ENCODE measurements at places on chromosomes 6 and 20.
A peak's percentile ranks its signal among the peaks of the same experiment; 100 is the strongest.

GRCh38 chr6:30219244-30219643 lies 6.0 kb upstream of the TRIM26 start:
- DNase-seq, result peak; percentile 50

GRCh38 chr6:36616893-36617521 lies 22.8 kb downstream of the SRSF3 start:
- no peak for DNase-seq

- DNase-seq, result no peak
Observed at GRCh38 chr20:62577490-62577836, 64.8 kb upstream of the SLCO4A1 start.

- no peak for DNase-seq
Observed at GRCh38 chr6:17405944-17406245, 12.5 kb downstream of the CAP2 start.

- DNase-seq, result no peak
Observed at GRCh38 chr6:128740951-128741350, 142.0 kb upstream of the LAMA2 start.

GRCh38 chr6:27541212-27541932 lies 68.5 kb upstream of the ZNF184 start:
- no peak for DNase-seq

DNA sequence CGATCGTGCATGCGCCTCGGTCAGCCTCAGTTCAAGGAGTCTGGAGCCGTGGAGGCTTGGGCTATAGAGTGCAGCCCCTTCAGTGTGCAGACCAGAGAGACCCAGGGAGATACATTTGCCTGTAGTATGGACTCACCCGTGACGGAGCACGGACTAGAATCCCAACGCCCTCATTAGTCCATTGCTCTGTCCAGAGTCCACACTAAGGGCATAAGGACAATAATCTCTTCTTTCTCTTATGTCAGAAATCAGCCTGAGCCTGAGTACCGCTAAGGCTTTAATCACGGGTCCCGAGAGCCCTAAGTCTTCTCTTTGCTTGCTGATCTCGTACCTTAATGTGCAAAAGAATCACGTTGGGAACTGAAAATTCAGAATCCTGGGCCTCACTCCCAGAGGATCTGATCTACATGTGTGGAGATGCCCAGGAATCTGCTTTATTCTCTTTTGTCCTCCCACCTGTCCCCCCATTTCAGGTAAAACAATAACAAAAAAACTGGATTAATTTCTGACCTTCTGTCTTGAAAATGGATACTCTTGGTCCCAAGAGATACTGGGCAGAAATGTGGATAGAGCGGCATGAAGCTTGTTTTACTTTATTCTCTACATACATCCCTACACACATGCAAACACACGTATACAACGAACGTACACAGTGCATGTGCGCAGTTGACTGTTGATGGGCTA lies 671 bp downstream of the BPHL start:
- DNase-seq, result no peak

DNA sequence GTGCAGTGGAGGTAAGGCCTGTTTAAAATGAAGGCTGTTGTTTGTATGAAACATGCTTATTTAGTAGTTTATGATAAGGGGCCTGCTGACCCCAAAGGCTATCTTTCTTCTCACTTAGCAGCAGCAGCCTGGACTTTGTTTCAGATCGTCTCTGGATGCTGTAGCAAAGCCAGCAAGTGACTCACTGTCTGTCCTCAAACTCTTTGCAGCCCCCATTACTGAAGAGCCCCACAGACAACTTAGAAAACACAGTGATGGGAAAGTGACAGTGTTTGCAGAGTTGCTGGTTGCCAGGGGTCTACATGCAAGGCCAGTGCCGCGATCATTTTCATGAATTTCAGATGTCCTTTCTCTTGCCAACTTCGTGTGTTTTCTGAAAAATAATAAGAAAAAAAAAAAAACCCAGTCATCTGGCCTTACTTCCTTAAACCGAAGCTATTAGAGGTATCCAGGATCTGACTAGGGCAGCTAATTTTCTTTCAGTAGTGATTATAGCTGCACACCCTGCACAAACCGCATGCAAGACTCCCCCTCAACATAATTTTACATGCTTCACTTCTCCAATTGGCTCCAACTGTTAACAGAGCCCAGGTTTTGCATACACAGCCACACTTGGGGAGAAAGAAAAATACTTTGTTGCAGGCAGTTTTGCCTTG lies 11.6 kb upstream of the F13A1 start:
- DNase-seq, result no peak

GRCh38 chr20:370151-370600 lies 10.4 kb upstream of the TRIB3 start:
- DNase-seq, result no peak

DNA sequence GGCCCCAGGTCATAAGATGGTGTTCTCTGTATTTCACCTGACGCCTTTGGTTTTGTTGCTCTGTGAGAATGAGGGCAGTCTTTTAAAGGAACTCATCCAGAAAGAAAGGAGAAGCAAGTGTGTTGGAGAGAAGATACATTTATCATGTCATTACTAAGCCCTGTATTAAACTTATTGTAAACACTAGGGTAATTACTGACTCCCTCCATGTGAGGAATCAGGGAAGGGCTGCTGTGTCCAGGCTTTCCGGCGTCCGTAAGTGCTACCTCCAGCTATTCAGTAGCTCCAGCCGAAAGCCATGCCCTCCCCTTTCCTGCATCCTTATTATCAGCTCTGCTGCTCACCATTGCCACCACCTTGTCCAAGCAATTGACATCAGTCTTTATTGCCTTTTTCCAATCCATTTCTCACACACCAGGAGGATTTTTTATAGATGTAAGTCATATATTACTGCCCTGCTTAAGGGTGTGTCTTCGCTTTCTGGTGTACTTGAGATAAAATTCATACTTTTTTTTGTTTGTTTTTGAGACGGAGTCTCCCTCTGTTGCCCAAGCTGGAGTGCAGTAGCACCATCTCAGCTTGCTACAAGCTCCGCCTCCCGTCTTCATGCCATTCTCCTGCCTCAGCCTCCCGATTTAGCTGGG lies 94.7 kb downstream of the RPP40 start:
- DNase-seq, result no peak

GRCh38 chr6:119132261-119132981 lies 54.0 kb upstream of the FAM184A start:
- DNase-seq, result no peak

DNA sequence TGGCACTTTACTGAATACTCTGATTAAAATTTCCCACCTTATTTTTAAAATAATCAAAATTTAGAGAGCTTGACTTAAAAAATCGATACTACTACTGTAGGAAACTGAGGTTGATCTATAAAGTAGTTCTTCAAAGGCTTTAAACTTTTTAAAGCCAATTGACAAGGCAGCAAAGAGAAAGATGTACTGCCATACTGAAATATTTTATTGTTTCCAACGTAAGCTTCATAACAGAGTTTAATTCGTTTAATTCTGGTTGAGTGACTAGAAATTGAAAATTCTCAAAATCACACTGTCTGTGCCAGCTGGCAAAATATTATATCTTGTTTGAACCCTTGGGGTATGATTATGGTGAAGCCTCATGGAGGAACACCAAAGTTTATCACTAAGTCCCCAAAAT lies 207.6 kb downstream of the UNC5CL start:
- DNase-seq, result no peak

DNA sequence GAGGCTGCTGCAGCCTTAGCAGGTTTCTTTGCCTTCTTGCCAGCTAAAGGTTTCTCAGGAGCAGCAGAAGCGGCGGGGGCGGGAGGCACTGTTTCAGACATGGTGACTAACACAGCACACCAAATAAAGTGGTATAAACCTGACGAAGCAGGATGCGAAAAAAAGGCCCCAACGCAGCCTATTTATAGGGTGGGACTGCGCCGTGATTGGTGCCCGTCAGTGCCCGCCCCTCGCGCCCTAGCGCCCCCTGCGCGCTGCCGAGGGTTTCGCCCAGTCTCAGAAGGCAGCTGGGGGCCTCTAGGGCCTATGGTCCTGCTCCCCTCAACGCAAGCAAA lies 55.0 kb downstream of the TRIM38 start:
- DNase-seq, result peak; percentile 84

DNA sequence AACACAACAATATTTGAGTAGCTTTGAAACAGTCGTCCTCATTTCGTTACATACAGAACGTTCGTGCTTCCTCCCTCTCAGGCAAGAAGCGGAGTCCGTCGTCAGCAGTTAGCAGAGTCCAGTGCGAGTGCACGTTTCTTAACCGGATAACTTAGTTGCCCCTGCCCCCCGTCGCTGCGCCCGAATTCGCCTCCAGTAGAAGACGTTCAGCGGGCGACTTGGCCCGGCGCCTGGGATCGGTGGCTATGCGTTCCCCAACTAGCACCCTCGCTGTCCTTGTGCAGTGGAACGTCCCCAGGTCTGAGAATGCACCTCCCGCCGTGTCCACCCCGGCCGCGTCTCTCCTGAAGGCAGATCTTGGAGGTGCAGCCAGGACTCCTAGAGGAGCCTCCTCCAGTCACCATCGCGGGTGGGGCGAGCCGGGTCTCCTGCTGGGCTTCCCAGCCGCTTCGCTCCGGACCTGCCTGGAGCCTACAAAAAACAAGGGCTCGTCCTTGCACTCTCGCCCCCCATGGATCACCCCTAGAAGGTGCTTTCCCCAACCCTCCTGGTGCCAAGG lies 910 bp upstream of the PCSK2 start:
- no peak for DNase-seq

All from activated naive CD4-positive, alpha-beta T cell treated with anti-CD3 and anti-CD28 coated beads, Interleukin-2, amount 50 U/mL, for 16 hours (primary cell).